CD4-positive, alpha-beta T cell treated with Interferon gamma for 1 hour (primary cell): ENCODE measurements at places on chromosomes 2 and 18.

GRCh38 chr18:31965316-31965970, 22.5 kb upstream of the TRAPPC8 start:
- DNase-seq: no peak

DNA sequence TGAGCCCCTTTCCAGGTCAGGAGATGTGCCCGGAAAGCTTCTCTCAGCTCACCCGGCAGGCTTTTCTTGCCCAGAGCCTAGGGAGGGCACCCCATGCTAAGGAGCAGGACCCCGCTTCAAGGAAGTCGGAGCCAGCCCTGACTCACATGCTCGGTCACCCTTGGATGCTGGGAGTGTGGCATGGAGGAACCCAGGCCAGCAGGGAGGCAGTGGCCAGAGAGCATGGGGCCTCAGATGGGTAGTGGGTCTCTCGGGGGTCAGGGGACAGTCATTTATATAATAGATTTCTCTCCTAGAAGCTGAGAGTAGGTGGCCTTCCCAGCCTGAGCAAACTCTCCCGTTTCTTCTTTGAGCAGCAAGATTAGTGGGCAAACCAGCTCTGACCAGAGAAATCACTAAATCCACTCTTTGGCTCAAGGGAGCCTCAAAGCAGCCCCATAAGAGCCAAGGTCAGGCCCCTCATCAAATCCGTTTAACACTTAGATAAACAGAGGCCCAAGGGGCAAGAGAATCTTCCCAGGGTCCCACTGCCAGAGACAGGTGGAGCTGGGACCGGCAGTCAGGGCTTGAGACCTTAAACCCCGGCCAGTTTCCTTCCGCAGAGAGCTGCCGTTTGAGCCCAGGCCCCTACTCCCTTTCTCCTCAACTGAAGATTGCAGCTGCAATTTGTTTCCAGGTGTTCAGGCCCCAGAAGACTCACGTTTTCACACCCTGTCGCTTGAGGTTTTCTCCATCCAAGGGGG, 113.1 kb downstream of the CYP26B1 start:
- DNase-seq: no peak

- peak; percentile 8 for DNase-seq
These were observed 62.5 kb downstream of the SLC4A3 start for GRCh38 chr2:219689676-219690628.

GRCh38 chr2:42755191-42755880, 8.6 kb downstream of the OXER1 start:
- DNase-seq: no peak

GRCh38 chr18:10015941-10016819, 102.4 kb downstream of the VAPA start:
- DNase-seq: no peak

DNA sequence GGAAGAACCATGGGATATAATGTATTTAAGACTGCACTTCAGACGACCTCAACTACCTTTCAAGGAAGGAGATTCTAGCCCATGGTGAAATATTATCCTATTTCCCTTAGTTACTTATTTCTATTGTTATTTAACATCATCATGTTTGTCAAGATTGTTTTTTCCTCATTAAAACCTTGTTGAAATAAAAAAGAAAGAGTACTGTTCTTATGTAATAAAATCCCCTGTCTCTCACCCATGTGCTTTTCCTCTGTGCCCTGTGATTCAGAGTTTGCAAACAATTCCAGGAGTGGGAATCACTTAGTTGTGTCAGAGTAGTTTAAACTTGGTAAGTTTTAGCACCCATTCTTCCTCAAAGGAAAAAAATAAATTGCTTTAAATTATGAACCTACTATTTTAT, 43.6 kb downstream of the ERBB4 start:
- no peak for DNase-seq

GRCh38 chr2:8534729-8535468, 147.0 kb upstream of the ID2 start:
- DNase-seq: peak; percentile 60

DNA sequence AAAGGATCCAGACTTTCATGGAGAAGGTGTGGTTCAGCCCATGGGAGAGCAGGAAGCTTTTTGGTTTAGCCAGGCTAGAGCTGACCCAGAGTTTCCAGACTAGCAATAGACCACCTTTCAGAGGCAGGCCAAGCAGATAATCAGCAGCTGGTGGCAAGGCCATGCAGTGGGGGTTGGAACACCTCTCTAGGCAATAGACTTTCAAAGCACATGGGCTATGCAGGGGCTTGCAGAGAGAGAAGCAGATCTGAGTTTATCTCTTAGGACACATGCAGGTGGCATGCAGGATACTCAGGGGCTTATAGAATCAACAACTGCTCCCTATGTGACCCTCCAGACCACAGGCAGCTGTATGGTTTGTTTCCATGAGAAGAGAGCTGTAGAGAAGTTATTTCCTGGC, 9.4 kb downstream of the XIRP2 start:
- no peak for DNase-seq

DNA sequence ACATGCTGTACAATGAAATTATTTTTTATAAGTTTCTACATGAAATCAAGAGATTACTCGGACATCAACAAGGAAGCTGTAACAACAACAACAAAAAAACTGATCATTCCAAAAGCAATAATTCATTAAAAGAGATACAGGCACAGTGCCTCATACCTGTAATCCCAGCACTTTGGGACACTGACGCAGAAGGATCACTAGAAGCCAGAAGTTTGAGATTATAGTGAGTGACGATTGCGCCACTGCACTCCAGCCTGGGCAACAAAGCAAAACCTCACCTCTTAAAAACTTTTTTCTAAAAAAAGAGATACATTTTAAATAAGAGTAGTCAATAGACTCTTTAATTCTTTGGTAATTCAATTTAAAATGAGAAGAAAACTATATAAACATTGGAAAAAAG, 364.3 kb downstream of the TNS1 start:
- no peak for DNase-seq

GRCh38 chr18:9082711-9083510, 19.6 kb upstream of the NDUFV2 start:
- DNase-seq: no peak

DNA sequence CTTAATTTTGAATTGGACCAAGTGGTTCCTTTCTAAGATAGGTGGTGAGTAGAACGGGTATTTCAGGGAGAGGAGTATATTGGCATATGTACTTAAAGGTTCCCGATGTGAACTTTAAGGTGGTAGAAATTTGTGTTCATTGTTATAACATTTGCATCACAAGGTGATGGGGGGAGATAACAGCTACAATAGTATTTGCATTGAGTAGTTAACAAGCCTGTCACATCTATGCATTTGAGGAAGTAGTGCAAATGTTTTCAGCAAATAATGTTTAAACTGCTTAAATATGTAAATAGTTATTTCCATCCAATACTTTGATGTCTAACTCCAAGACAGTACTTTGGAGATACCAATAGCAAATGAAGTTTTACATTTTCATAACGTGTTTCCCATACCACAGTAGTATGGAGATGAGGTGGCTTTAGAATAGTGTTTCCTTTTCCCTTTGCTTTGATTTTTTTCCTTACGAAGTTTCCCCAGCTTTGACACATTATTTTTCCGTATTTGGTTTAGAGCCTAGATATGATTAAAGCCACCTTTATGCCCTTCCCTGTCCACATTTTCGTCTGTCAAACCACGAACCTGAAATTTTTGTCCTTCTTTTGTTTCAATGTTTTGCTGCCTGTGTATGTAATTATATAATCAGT, 46.6 kb downstream of the VAPA start:
- DNase-seq: no peak

DNA sequence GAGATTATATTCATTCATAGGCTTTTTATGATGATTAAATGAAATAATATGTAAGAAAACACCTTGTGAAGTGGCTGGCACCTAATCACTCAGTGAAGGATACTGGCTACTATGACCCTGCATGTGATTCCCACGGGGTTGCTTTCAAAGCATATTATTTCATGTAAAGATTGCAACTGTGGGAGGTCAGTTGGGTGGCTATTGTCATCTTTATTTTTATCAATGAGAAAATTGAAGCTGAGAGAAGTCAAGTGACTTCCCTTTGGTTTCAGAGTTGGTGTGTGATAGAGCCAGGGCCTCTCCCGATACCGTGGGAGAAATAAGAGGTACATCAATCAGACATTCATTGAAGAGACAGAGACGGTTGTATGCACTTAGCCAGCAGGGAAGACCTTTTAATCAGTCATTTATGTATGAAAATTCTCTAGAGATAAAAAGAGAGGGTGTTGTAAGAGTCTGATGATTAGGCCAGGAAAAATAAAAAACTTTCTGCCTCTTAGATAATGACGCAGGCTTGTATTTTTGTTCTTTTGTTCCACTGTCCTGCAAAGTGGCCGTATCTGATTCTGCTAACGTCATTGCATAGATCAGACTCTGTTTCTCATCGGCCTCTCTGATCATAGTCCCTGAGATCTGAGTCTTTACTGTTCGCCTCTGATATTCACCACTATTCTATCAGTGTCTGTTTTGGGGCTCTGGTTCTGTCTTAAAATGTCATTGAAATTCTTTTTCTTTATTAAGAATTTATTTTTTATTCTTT, 50.5 kb downstream of the QPCT start:
- no peak for DNase-seq

DNA sequence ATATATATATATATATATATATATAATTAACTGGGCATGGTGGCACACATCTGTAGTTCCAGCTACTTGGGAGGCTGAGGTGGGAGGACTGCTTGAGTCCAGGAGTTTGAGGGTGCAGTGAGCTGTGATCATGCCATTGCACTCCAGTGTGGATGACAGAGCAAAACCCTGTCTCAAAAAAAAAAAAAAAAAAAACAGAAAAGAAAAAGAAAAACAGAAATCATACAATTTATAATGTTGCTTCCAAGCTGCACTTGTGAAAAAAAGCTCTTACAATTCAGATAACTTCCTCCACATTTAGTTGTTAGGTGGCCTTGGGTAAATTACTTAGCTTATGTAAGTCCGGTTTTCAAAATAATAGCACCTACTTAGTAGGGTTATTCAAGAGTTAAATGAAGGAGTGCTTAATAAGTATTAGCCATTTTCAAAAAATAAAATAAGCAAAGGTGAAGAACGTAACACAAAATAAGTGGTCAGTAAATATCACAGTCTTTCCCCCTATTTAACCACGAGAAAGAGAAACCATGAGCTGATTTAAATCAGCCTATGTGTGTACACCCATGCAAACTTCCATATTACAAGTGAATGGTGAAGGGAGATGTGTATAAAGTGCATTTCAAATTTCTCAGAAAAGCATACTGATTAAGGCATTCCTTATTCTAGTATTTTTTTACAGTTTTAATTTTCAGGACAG, 2.3 kb downstream of the WIPF1 start:
- DNase-seq: no peak

GRCh38 chr18:79644006-79644665, 35.5 kb upstream of the CTDP1 start:
- peak; percentile 68 for DNase-seq

DNA sequence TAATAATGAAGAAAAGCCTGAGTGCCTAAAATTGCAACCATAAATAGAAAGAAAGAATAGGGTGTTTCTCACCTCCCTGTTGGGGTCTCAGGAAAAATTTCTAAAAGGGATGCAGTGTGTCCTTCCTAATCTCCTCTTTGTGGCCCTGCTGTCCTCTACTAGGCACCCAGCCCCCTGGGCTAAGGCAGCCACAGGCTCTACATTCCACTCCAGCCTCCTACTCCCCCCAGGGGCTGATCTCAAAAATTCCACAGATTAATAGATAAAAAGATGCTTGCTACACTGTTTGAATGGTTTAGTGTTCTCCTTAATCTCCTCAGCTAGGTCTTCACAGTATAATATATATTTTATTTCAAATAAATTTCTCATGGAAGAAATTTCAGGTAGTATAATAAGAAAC, 17.6 kb downstream of the SATB2 start:
- DNase-seq: no peak

DNA sequence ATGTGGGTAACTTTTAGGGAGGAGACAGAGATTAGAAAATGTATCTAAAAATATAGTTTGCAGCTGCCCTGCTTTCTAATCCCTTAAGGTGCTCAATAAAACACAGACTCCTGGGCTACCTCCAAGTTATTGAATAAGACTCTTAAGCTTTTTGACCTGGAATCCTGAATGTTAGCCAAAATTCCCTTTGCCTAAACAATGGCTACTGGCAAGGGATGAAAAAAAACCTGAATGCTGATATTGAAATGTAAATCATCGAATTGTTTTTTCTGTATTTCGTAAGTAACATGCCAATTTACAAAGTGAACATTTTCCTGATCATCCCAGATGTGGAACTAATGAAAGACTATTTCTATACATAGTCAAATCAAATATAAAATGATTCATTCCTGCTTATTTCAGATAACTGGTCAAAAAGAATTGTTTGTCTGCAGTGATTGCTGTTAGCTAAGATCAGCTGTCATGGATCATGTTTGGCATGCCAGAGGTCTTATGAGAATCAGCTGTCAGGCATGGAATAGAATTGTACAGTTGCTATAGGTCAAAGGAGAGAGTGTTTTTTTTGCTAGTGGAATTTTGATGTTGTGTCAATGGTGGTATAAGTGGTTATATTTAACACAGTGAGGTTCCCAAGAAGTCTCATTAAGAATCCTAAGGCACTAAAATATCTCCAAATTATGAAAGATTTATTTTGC, 363.6 kb upstream of the CWC22 start:
- DNase-seq: no peak

GRCh38 chr2:52402128-52402527, 1365.5 kb upstream of the CHAC2 start:
- no peak for DNase-seq

DNA sequence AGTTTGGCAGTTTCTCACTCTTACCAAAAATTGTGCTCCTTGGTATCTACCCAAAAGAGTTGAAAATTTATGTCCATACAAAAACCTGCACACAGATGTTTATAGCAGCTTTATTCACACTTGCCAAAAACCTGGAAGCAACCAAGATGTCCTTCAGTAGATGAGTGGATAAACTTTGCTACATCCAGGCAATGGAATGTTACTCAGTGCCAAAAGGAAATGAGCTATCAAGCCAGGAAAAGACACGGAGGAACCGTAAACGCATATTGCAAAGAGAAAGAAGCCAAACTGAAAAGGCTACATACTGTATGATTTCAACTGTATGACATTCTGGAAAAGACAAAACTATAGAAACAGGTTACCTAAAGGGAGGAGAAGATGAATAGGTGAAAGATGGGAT, 36.1 kb downstream of the TMEM163 start:
- DNase-seq: no peak

DNA sequence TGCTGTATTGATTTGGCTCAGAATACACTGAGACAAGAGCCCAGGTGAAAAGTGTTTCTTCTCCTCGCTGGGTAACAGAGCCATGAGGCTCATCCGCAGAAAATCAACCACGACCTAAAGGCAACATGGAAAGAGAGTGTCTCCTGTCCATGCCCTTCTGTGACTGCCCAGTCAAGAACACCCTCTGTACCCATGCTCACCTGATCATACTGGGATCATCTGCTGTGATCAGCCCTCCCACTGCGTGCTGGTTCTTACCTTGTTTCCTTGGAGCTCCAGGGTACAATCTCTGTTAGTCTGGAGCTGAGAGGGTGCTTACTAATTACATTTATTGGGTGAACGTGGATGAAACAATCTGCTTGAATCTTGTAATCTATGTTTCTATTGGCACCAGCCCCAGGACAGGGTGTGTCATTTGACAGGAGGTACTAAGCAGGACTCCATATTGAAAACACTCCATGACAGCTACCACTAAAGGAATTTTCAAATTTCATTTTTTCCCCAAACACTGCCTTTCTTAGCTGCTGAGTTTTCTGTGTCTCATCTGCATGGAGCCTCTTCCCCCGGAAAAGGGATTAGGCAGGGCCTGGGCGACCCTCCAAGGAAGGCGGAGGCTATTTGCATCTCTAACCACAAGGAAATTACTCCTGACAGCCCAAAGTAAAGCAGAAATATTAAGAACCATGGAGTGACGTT, 39.7 kb upstream of the GRP start:
- DNase-seq: no peak
